Activated CD4-positive, alpha-beta memory T cell treated with anti-CD3 and anti-CD28 coated beads for 36 hours (primary cell): ENCODE measurements at places on chromosomes 4 and X. TPM values are rescaled to one million over a fixed set of nuclear protein-coding genes. Genes with fewer than 3 reads are reported as not detected.

GRCh38 chrX:93673869-93674271 is at the start of gene FAM133A:
Gene FAM133A, plus strand, starts transcription at chrX:93674206. Its CDS starts 35,214 bp downstream, at chrX:93709420.
- DNase-seq: no peak

DNA sequence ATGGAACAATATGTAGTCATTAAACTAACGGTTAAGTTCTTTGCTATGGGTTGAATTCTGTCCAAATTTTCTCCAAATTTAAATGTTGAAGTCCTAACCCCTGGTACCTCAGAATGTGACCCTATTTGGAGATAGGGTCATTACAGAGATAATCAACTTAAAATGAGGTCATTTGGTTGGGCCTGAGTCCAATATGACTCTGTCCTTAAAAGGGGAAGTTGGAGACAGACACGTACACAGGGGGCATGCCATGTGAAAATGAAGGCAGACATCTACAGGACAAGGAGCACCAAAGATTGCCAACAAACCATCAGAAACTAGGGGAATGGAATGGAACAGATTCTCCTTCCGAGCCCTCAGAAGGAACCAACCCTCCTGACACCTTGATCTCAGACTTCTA is 492.0 kb upstream of the FTHL17 start:
- DNase-seq: no peak

GRCh38 chrX:40644176-40644575 is 3.2 kb downstream of the CXorf38 start:
- DNase-seq: no peak

Gene JCHAIN
- total RNA-seq: not detected
